Stimulated activated CD4-positive, alpha-beta T cell treated with anti-CD3 and anti-CD28 coated beads, Interleukin-1b, Interleukin-23, amount 100 ng/mL, for 24 hours (primary cell): ENCODE measurements at places on chromosomes 6 and 20.

- no peak for DNase-seq
These were observed 34.1 kb downstream of the MEI4 start for GRCh38 chr6:77686931-77687330.

DNA sequence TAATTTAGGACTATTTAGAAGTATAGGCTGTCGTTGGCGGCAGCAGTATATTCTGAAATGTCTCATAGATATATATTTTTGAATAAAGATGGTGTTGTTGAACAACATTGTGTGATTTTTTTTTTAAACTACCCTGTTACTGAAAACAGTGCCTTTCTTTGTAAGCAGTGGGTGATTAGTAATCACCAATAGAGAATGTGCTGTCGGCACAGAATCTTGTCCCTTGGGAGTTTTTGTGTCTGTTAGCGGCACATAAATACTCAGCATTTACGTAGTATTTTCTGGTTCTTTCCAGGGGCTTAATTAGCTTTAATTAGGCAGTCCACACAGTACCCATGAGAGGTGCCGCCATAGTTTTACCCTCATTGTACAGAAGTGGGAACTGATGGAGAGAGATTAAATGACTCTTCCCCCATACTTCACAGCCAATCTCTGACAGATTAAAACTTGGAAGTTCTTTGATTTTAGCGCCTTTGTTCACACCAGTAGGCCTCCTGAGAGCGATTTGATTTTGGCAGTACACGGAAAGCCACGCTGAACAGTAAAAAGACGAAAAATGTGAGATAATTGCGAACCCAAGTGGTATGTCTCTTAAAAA lies 58.8 kb downstream of the RPRD1B start:
- no peak for DNase-seq

- no peak for DNase-seq
These were observed 21.4 kb upstream of the RIPOR2 start for GRCh38 chr6:24957199-24957598.

GRCh38 chr6:25332655-25333071 lies 53.5 kb downstream of the CARMIL1 start:
- DNase-seq, result no peak

GRCh38 chr6:164101859-164102258 lies 687.3 kb downstream of the QKI start:
- DNase-seq, result no peak

DNA sequence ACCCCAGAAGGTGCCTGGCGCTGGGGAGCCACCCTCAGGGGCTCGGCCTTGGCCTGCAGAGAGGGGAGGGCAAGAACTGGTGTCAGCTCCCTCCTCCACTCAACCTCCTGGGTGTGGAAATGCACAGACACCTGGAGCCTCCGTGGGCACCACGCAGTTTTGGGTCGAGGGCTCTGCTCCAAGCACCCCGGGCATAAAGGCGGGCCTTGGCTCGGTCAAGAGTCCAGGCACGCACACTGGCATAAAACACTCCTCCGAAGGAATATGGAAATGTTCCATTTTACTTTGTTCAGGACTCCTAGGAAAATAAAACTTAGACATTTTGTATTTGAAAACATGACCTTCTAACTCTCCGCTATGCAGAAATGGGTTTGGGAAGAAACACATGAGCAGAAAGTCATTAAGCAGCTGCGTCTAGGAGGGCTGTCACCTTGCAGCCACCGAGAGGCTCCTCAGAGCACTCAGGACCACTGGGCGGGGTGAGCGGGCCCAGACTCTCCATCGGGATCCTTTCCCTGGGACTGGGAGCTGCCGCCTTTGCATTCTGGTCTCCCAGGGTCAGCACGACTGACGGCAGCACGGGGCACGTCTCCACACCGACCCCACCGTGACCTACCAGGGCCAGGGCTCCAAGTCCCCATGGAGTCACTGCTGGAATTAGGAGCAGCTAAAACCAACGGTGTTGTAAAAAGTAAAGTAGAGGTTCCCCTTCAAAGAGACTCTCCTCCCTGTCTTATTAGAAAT lies 46.0 kb upstream of the DACT2 start:
- no peak for DNase-seq

DNA sequence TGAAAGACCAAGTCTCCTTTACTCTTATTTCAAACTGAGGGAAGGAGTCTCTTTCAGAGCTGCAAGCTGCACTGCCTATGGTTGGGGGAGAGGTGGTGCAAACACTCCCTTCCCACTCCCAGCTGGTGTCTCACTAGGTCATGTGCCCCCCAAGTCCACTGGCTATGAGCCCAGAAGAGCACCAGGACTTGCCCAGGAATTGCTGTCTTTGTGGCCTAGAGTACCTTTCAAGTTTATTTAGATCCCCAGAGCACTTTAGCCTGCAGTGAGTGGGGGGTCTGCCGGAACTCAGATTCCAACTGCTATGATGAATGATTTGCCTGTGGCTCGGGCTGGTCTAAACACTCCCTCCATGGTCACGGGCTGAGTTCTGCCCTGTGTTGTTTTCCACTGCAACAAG lies 192.6 kb upstream of the CITED2 start:
- DNase-seq, result no peak

DNA sequence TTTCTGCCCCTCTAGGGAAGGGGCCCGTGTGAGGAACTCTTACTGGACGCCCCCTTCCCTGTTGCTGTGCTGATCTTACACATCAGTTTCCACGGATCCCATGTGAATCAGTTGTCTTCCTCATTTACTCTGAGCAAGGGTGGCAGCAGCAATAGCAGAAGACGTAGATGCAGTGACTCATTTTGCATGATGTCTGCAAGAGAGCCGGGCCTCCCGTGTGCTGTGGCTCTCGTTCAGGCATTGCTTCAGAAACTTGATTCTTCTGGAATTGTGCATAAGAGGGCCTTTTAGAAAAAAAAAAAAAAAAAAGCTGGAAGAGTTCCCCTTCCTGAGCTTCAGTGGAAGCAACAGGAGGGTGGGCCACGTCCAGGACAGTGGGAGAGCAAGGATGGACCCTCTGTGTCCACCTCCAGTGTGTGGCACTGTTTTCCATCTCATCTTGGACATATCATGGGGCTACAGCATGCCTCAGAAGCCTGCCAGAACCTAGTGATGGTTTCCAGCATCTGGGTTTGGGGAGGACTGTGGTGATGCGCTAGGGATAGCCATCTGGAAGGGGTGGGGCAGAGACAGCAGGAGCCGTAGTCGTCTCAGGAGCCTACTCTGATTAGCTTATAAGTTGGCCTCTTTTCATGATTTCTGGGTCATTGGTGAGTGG lies 62.1 kb downstream of the FOXO3 start:
- DNase-seq, result no peak

GRCh38 chr6:14775528-14775927 lies 470.3 kb upstream of the JARID2 start:
- DNase-seq, result no peak

DNA sequence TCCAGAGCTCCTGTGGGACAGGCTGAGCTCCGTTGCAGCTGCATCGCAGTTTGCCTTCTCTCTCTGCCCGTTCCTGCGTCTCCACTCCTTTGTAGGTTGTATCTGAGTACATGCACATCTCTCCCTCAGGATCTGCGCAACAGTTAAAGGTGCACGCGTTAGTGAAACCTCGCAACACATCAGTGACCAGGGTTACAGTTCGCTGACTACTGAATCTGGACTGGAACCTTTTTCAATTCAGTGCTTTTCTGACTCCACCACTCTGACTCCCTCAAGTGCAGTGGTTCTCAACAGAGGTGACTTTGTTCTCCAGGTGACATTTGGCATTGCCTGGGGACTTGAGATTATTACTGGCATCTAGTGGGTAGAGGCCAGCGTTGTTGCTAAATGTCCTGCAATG lies 44.0 kb downstream of the UST start:
- DNase-seq, result no peak

- DNase-seq, result no peak
These were observed 37.5 kb downstream of the SRC start for GRCh38 chr20:37383229-37383989.

DNA sequence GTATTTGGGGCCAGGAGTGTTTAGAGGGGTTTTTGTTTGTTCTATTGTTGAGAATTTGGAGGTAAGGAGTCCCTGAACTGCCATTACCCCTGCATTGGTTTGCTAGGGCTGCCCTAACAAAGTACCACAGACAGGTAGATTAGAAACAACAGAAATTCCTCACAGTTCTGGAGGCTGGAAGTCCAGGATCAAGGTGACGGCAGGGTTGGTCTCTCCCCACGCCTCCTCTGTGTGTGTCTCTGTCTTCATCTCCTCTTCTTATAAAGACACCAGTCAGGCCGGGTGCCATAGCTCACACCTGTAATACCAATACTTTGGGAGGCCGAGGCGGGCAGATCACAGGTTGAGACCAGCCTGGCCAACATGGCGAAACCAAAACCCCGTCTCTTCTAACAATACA lies 97.1 kb upstream of the FAM8A1 start:
- no peak for DNase-seq

- no peak for DNase-seq
These were observed 21.4 kb upstream of the AKIRIN2 start for GRCh38 chr6:87723170-87724078.

DNA sequence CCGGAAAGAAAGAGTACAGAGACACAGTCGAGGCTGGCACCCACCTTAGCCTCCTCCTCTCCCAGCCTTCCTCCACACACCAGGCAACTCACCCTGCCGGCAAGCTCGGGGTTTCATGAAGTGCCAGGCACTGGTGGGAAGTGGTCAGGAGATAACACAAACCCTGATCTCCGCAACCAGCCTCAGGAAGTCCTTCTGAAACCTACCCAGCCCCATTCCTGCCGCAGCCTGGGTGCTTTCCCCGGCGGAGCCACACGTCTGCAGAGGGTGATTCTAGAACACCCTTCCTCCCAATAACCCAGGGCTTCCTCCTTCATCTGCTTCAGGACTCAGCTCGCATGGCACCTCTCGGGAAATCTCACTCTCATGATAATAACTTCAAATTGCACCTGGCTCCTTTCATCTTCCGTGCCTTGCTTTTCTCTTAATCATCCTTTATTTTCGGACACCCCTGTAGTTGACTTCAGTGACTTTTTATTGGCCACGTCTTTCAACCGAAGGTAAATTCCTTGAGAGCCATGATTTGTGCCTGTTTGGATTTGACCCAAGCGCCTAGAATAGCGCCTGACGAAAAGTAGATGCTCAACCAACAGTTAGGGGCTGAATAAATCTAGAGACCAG lies 8.7 kb upstream of the HLA-E start:
- DNase-seq, result no peak

- no peak for DNase-seq
These were observed 80.9 kb downstream of the DLL1 start for GRCh38 chr6:170210026-170210390.

DNA sequence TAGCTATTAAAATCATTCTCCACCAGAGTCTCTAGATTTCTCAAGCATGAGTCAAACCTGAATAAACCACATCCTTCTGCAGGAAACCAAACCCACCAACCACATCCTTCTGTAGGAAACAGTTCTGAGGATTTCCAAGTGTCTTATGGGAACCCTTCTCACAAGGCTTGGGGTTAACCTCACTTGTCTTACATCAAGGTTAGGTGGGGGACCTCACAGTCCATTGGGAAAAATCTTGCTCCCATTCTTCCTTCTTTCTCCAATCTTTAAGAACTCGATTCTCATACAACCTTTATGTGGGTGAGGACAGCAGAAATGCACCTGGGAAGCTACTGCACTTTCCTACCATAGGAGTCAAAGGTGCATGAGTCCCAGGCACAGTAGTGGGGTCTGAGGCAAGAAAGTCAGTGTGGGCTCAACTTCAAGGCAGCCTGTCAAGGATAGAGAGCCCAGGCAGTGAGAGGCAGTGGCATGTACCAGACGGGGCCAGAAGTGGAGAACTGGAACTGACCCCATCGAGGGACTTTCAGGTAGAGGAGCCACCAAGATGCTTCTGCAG lies 114.5 kb downstream of the SLC22A3 start:
- DNase-seq, result peak; percentile 15

- no peak for DNase-seq
These were observed 45.5 kb downstream of the PRL start for GRCh38 chr6:22251348-22251747.

DNA sequence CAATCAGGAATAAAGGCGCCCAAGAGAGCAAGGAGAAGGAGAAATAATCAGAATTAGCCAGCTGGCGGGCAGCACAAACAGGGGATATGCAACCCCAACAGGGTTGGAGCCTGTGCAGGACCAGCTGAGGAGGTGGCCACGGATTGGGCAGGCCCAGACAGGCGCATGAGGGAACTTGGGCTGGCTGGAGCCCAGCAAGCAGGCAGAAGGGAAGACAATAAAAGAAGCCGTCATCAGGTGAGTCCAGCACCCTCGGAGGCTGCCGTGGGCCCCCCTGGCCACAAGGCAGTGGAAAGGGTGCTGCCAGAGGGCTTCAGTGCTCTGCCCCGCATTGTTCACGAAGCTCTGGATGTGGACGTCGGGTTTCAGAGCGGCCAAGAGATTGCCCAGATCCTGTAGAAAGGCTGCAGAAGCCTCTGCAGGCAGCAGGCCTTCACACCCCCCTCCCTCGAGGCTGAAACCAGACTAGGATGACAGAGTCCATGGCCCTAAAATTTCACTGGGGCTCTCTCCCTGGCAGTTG lies 28.4 kb upstream of the MAFB start:
- no peak for DNase-seq

GRCh38 chr6:7338031-7338430 lies 25.0 kb upstream of the SSR1 start:
- no peak for DNase-seq

DNA sequence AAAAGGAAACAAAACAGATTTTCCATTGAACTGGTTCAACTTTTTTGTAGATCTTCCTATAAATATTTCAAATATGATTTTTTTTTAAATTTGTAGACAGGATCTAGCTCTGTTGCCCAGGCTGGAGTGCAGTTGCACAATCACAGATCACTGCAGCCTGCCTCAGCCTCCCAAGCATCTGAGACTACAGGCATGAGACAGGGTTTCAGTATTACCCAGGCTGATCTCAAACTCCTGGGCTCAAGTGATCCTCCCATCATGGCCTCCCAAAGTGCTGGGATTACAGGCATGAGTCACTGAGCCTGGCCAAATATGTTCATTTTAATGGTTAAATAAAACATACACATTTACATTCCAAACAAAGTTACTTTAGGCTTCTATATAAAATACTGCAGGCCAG lies 33.6 kb downstream of the SAMHD1 start:
- no peak for DNase-seq

DNA sequence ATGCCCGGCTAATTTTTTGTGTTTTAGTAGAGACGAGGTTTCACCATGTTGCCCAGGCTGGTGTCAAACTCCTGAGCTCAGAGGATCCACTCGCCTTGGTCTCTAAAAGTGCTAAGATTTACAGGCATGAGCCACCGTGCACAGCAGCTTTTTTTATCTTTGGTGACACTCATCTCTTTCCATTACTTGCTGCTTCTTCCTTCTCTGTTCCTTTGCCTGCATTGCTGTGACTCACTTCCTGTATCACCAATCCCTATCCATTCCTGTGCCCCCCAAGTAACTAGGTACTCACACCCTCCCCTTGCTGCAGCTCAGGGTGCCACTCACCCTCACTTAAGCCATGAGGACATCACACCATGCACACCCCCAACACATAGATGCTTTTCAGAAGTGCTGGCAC lies 24.6 kb downstream of the KHDC1L start:
- no peak for DNase-seq
